ENCODE measurements at places on chromosomes 2 and 18. TPM values are rescaled to one million over a fixed set of nuclear protein-coding genes. Genes with fewer than 3 reads are reported as not detected.

DNA sequence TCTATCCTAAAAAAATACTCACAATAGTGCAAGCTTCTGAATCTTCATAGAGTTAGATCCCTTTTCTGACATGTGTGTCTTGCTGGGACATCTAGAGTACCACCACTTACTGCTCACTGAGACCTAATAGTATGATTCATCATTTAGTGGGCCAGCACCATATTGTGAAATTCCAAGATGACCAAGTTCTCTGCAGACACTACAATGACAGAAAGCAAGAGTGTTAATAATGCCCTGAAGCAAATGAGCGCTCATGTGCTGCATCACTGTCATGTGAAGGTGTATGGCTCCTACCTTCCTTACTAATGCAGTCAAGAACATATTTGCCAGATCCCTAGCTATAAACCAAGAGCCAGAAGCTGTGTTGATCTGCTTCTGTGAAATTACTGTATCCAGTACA is 606.2 kb upstream of the NXPH2 start:
- peak; percentile 26 for DNase-seq

Gene SAG
- not detected for total RNA-seq

GRCh38 chr2:238689331-238689730 is 158.6 kb upstream of the TWIST2 start:
- DNase-seq: no peak

- peak; percentile 97 for DNase-seq
Observed at GRCh38 chr2:8803658-8804379, 33.6 kb downstream of the KIDINS220 start.

GRCh38 chr2:159155791-159156190 is 130.7 kb downstream of the WDSUB1 start:
- no peak for DNase-seq

DNA sequence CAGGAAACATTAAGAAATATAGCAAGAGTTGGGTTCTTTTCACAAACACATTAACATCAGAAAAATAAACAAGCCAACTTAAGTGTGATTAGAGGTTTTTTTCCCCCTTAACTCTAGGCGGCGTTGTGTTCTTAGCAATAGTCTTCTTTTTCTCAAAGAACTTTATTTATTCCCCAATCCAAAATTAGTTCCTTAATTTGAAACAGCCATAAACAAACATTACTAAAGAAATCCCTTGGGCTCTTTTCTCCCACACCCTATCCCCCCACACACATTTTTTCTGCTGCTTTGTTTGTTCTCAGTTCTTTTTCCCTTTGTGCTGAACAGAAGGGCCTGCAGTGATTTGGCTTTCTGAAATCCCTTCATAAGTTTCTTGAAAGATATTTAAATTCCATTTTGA is 13.2 kb upstream of the MYO1B start:
- DNase-seq: peak; percentile 47

Gene ST8SIA3
- total RNA-seq: not detected

Gene AMER3
- total RNA-seq: under 0.01 TPM

DNA sequence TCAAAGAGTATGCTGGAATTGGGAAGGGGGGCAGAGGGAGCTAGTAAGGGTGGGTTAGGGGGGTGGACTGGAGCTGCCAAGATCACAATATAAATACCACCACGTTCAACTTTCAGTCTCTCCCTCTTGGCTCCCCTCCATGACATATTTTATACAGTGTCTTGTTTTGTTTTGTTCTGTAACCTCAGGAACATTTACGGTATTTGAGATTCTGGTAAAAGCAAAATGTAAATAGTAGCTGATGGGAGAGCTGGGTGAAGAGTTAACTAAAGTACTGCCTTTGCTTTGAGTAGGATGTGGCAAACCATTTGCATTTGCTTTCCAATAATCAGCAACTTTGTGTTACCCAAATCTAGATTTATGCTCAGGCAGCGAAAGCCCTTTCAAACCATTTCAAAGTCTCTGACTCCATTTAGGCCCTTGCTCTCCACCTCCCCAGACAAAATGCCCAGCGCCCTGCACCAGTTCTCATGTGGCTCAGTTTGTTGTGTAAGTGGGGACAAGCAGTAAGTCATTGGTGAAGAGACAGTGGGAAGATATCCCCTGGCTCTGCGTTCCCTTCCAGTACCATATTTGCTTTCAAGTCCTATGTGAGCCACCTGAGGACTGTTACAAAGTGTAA is 17.4 kb downstream of the IRS1 start:
- no peak for DNase-seq

GRCh38 chr2:98142106-98142791 is 55.3 kb downstream of the VWA3B start:
- DNase-seq: no peak

GRCh38 chr2:241349941-241350340 is 6.1 kb upstream of the FARP2 start:
- DNase-seq: no peak

DNA sequence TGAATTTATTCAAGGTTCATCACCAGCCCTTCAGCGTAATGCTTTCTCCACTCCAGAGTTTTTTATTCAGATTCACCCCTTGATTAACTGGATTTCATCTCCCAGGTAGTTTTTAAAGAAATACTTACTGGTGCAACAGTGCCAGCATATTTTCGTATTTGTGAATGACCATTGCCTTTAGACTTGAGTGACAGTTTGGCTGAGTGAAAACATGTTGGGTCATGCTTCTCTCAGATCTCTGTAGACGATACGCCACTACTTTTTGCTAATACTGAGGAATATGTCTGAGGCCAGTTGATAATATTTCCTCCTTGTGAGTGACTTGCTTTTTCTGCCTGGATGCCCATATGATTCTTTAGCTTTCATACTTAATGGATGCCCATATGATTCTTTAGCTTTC is 51.5 kb downstream of the CYP26B1 start:
- peak; percentile 39 for DNase-seq

DNA sequence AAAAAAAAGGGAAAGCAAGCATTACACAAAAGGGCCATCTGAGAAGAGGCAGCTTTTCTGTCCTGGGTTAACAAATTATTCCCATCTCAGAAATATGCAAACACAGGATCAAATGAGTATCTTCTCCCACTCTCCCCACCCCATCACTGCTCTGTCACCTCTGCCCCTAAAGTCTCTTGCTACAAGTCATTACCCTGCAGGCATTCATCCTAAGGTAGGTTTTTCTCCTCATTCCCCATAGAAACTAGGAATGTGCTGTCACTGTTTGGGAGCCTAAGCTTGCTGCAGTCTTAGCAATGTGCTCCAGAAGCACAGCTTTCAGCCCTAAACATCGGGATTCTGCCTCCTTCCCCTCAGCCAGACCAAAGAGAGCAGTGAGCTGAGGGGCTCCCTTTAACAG is 3.6 kb downstream of the LRRTM1 start:
- no peak for DNase-seq

Gene CFAP65
- not detected for total RNA-seq

DNA sequence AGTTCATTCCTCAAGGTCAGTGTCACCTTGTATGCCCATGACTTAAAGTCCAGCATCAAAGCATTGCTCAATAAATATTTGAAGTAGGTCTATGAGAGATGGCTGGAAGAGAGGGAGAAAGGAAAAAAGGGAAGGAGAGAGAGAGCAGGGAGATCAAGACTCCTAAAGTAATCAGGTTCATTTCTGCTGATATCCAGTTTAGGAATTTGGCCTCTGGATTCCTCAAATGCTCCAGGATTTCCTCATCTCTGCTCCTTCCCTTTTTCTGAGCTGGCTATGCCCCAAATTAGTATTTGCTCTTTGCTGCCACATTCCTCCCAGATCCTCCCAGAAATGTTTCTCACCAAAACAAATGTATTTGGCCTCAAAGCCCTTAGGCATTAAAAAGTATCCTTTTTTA is 739.4 kb upstream of the CHAC2 start:
- peak; percentile 4 for DNase-seq

- peak; percentile 78 for DNase-seq
Observed at GRCh38 chr18:57771626-57772025, 31.5 kb downstream of the ATP8B1 start.

DNA sequence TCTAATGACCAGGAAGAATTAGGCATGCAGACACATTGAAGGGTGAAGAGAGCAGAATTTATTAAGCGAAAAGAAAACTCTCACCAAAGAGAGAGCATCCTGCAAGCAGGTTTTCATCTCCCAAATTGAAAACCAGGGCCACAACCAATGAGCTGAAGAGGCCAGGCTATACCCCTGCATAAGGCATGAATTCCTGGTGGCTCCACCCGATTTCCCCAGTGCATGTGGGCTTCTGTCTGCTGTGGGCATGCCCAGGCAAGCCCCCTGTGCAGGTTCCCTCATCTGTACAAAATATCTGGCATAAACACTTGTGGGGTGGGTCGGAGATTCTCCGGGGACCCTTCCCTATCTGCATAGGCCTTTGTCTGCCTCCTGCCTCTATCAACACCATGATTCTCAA is 621.6 kb upstream of the LRRTM1 start:
- DNase-seq: no peak

Gene IMP4
- 145 TPM for total RNA-seq

GRCh38 chr2:105725388-105725787 is 19.3 kb upstream of the NCK2 start:
- no peak for DNase-seq

DNA sequence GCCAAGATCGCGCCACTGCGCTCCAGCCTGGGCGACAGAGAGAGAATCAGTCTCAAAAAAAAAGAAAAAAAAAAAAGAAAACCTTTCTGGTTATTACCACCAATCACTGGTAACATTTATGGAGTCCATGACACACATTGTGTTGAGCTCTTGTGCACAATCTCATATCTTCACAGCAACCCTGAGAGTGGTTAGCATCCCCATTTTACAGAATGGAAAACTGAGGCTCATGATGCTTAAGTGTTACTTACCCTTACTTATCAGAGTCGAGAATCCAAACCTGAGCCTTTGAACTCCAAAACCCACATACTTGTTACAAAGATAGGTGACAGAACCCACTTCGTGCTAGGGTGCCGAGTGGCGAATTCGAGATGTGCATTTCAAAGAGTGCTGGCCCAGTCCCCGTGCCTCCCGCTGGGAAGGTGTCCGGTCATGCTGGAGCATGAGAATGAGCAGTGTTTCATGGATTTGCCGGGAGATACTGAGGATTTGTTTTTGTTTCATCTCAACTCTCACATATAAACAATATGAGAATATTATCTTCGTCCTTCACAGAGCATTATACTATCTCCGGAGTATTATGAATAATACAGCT is 50.9 kb downstream of the CYP27C1 start:
- no peak for DNase-seq

Gene UCN
- 0.51 TPM for total RNA-seq

Gene GPR155
- 1.3 TPM for total RNA-seq

DNA sequence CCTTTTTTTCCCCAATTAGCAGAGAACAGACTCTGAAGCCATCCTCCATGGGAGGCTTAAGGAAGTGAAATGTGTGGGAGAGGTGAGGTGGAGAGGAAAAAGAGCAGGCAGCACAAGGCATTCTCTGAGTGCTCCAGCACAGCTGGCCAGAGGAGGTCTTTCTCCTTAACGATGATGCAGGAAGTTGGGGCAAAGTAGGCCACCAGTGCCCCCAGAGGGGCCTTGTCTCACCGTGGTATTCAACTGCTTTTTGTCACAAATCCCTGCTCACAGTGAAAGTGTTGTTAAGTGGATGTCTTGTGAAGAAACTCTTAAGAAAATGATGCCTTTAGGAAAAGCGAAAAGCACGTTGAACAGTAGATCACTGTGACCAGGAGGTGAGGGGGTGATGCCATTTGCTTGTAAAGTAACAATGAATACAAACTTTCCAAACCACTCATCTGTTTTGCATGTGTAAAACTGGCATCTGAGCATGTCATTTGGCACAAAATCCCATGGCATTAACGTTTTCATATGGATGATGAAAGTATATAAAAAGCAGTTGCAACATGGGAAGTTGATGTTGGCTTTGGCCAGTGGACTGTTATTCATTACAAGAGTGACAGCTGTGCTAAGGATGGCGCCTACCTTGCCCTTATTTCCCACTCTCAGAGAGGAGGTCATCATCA is 49.2 kb upstream of the CDC42EP3 start:
- DNase-seq: no peak

Gene AP1S3
- 59.5 TPM for total RNA-seq

DNA sequence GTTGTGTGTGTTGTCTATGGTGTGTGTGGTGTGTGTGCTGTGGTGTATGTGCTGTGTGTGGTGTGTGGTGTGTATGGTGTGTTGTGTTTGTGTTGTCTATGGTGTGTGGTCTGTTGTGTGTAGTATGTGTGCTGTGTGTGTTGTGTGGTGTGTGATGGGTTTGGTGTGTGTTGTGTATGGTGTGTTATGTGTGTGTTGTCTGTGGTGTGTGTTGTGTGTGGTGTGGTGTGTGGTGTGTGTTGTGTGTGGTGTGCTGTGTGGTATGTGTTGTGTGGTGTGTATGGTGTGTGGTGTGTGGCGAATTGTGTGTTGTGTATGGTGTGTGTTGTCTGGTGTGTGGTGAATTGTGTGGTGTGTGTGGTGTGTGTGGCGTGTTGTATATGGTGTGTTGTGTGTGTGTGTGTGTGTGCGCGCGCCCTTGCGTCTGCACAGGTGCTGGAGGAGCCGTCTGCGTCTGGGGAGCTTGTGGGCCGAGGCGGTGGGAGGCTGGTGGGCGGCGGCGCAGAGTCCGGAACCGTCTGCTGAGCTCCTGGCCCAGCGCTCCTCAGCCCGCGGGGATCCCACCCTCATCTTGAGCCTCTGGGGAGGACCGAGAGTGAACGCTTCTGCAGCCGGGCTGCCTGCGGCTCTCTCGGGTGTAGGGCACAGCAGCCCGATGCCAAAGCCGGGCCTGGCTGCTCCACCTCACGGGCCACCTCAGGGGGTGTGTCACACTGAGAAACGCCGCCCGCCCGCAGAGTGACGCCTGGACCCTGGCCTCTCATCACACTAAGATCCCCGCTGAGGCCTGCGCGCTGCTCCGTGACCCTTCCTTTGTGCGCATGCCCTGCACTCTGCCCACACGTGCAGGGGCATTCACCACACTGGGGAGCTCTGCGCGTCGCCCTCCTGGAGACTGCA is 8.8 kb upstream of the ADI1 start:
- DNase-seq: no peak

Data from bronchial epithelial cell (primary cell).